Cardiac muscle cell (in vitro differentiated cells and primary cell): ENCODE measurements at places on chromosomes 3 and 15.
A peak's percentile ranks its signal among the peaks of the same experiment; 100 is the strongest.

GRCh38 chr15:78715434-78715833 lies 74.4 kb upstream of the CHRNB4 start:
- no peaks in the 10 kb centered on the region for H3K4me1 ChIP-seq
- DNase-seq = no peak
- H3K27ac ChIP-seq = no peak overlapping the region
- H3K4me3 ChIP-seq = no peak overlapping the region
- H3K36me3 ChIP-seq = no peaks in the 10 kb centered on the region
- H3K27me3 ChIP-seq = no peaks in the 10 kb centered on the region

DNA sequence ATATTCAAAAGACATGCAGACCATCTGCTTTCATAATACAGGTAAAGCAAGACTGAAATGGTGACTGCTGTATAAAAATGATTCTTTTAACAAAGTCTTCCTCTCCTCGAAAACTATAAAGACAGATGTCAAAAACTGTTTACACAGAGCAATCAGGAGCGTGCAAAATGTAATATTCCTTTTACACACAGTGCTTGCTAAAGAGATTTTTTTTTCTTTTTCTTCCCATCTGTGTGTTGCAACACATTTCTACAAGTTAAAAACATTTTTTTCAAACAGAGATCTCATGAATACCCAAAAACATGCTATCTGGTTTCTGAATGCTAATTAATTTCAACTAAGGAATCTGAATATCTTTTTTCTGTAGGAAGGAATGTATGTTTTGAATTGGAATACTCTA lies 22.1 kb downstream of the SATB1 start:
- peaks cover 4% of the 10 kb centered on the region for H3K36me3 ChIP-seq
- H3K4me3 ChIP-seq = no peak overlapping the region
- no peaks in the 10 kb centered on the region for H3K4me1 ChIP-seq
- H3K27me3 ChIP-seq = no peaks in the 10 kb centered on the region
- no peak for DNase-seq

- peaks cover 10% of the 10 kb centered on the region for H3K4me1 ChIP-seq
- H3K27me3 ChIP-seq = no peaks in the 10 kb centered on the region
- H3K27ac ChIP-seq = peak overlapping the region; percentile 42
- H3K36me3 ChIP-seq = no peaks in the 10 kb centered on the region
- DNase-seq = no peak
Observed at GRCh38 chr15:57824186-57824585, 117.7 kb downstream of the POLR2M start.

DNA sequence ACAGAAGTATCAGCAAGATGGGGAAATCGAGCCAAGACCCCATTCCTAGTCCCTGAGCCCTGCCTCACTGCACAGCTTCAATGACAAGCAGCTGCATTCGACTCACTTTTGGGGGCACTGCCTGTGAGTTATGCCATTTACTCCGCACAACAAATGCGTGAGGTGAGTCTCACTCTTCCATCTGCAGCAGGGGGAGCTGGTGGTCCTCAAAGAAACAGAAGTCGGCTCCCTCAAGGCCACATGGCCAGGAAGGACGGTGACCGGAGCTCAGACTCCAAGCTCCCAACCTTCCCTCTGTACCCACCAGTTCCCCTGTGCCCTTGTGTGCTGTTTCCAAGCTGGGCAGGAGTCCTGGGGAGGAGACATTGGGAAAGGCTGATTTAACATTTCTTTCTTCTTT lies 127.7 kb upstream of the IQSEC1 start:
- no peaks in the 10 kb centered on the region for H3K36me3 ChIP-seq
- no peaks in the 10 kb centered on the region for H3K27me3 ChIP-seq
- H3K4me1 ChIP-seq = no peaks in the 10 kb centered on the region
- peak; percentile 74 for DNase-seq
- H3K27ac ChIP-seq = no peak overlapping the region

GRCh38 chr15:75570126-75570845 lies 8.8 kb downstream of the PTPN9 start:
- no peaks in the 10 kb centered on the region for H3K36me3 ChIP-seq
- H3K27ac ChIP-seq = no peak overlapping the region
- H3K4me3 ChIP-seq = no peak overlapping the region
- peaks cover 2% of the 10 kb centered on the region for H3K4me1 ChIP-seq

DNA sequence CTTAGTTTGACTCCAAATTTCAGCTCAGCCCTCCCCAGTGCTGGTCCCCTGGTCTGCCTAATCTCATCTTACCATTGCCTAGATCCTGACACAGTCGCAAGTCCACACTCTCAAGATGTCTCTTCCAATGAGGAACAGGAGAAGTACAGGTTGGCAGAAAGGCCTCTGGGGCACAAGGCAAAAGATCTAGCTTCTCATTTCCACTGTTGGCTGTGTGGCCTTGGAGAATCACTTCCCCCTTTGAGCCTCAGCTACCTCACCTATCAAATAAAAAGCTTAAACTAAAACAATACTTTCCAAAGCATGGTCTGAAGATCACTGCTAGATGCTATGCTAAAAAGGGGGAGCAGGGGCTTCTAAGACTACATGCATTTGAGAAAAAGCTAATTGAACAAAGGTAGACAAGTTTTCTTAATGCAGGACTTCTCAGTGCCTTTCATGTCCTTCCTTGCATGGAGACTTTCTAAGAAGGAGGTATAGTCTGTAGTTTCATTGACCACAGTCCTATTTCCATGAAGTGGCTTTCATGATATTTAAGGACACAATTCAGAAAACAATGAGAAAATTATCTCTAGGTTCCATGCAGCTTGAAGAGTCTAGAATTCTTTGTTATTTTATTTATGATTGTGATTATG lies 118.0 kb upstream of the RAD18 start:
- H3K36me3 ChIP-seq = no peaks in the 10 kb centered on the region
- no peaks in the 10 kb centered on the region for H3K27me3 ChIP-seq
- H3K4me1 ChIP-seq = no peaks in the 10 kb centered on the region
- no peak overlapping the region for H3K27ac ChIP-seq

GRCh38 chr15:23645371-23646164 lies 2.1 kb downstream of the MAGEL2 start:
- DNase-seq = no peak
- H3K27ac ChIP-seq = no peak overlapping the region
- no peaks in the 10 kb centered on the region for H3K36me3 ChIP-seq
- no peak overlapping the region for H3K4me3 ChIP-seq

- H3K4me1 ChIP-seq = no peaks in the 10 kb centered on the region
- no peak overlapping the region for H3K27ac ChIP-seq
- no peak for DNase-seq
Observed at GRCh38 chr15:26882112-26882511, 15.2 kb downstream of the GABRA5 start.

DNA sequence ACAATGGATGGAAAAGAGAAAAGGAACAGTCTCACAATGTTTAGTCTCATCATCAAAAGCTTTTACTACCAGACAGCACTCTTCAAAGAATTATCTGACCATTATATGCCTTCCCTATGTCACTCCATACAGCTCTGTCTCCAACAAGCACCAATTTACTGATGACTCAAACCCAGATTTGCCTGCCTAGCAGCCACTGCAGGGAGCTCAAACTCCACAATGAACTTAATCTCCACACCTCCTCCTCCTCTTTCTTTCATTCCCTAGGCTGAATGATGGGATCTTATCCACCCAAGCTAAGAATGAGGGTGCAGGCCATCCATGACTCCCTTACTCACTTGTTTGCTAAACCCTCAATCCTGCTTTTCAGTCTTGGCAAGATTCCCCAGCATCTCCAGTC lies 45.5 kb downstream of the NBEAL2 start:
- H3K27me3 ChIP-seq = no peaks in the 10 kb centered on the region
- H3K27ac ChIP-seq = no peak overlapping the region
- H3K4me1 ChIP-seq = peaks cover 13% of the 10 kb centered on the region
- H3K4me3 ChIP-seq = no peak overlapping the region
- peaks cover 9% of the 10 kb centered on the region for H3K36me3 ChIP-seq

- H3K4me1 ChIP-seq = peaks cover 7% of the 10 kb centered on the region
- no peak overlapping the region for H3K4me3 ChIP-seq
- no peaks in the 10 kb centered on the region for H3K27me3 ChIP-seq
- no peak for DNase-seq
Observed at GRCh38 chr3:139715166-139715565, 37.4 kb upstream of the NMNAT3 start.

DNA sequence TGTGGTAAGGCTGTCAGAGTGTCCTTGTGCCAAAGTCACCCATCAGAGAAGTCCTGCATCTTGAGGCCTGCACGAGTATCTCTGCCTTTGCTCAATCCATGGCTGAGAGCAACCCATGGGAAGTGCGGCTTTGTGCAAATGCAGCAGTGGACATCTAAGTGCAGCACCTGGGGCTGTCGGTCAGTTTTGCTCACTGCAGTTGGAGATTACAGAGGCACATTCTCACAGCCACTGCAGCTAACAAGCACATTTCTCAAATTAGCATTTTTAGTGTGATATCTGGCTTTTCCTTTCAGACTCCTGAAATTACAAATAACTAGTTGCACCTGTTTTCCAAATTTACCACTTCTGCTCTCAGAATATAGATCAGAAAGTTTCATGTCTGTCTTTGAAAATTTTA lies 81.5 kb upstream of the DAZL start:
- no peaks in the 10 kb centered on the region for H3K27me3 ChIP-seq
- H3K4me1 ChIP-seq = no peaks in the 10 kb centered on the region
- no peak overlapping the region for H3K27ac ChIP-seq
- DNase-seq = no peak
- no peak overlapping the region for H3K4me3 ChIP-seq

- H3K27me3 ChIP-seq = no peaks in the 10 kb centered on the region
- no peak for DNase-seq
- no peak overlapping the region for H3K4me3 ChIP-seq
- H3K4me1 ChIP-seq = peaks cover 18% of the 10 kb centered on the region
- H3K36me3 ChIP-seq = no peaks in the 10 kb centered on the region
- no peak overlapping the region for H3K27ac ChIP-seq
Observed at GRCh38 chr15:82873000-82873680, 63.7 kb downstream of the WHAMM start.

DNA sequence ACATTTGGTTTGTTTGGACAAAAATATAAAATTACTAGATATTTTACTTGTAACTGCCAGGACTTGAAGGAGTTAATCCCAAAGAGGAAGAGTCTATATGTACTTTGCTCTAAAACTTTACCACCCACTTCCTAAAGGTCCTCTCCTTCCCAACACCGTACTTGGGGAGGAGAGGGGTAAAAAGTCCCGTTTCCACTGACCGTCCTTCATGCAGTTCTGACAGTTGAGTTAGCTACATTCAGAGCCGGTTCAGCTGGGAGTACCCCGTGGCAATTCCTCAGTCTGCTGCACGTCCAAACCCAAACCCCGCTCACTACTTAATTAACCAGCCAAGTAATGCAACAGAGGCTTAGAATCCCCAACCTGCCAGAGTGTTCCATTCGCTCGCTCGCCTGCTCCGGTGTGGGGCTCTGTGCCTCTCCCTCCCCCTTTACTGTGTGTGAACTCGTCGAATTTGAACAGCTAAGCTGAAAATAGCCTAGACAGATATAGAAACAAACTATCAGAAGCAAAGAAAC lies 519.7 kb downstream of the FOXP1 start:
- H3K27me3 ChIP-seq = no peaks in the 10 kb centered on the region
- peak overlapping the region; percentile 83 for H3K4me3 ChIP-seq
- H3K4me1 ChIP-seq = peaks cover 53% of the 10 kb centered on the region
- DNase-seq = peak; percentile 58

DNA sequence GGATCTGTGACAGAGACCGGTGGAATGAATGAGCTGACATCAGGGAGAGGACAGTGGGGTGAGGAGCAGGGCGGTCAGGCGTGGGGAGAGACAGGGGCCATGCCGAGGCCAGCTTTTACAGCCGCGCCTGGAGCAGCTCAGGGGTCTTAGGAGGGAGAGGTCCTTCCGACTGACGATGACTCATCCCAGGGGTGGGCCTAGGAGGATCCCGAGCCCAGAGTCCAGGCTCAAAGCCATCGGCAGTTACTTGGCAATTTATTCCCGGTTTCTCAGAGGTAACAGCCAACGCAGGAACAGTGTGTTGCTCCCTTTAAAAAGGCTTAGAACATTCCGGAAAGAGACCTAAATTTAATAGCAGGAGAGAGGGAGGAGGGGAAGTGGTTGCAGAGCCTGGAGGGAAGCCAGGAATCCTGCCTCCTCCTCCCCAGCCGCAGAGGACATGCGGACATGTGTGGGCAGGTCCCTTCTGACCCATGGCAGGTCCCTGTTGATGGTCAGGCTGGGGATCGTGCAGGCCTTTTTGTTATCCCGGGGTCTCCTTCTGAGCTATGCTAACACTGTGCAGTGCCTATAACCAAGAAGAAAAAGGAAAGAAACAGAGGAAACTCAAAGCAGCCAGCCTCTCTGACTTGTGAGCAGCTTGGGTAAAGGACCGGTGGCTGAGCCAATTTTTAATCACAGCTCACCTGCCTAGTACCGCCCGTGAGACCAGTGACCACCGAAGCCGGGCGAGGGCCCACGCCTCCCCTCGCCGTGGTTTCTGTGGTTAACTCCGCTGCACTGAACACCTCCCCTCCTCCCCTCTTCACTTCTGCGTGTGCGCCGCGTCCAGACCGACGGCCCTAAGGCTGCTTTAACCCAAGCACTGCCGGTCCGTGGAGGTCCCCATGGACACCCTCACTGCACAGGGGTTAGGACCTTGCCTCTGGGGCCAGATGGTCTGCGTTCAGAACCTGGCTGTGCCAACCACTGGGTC lies 392.4 kb upstream of the PROK2 start:
- no peak overlapping the region for H3K27ac ChIP-seq
- no peak overlapping the region for H3K4me3 ChIP-seq
- peaks cover 3% of the 10 kb centered on the region for H3K27me3 ChIP-seq
- no peaks in the 10 kb centered on the region for H3K4me1 ChIP-seq
- DNase-seq = peak; percentile 73

GRCh38 chr3:147423798-147424580 lies 14.8 kb downstream of the ZIC1 start:
- no peaks in the 10 kb centered on the region for H3K4me1 ChIP-seq
- DNase-seq = no peak
- peaks cover 100% of the 10 kb centered on the region for H3K27me3 ChIP-seq

- H3K4me3 ChIP-seq = no peak overlapping the region
- H3K36me3 ChIP-seq = peaks cover 78% of the 10 kb centered on the region
Observed at GRCh38 chr3:180959691-180960090, 29.8 kb downstream of the DNAJC19 start.

DNA sequence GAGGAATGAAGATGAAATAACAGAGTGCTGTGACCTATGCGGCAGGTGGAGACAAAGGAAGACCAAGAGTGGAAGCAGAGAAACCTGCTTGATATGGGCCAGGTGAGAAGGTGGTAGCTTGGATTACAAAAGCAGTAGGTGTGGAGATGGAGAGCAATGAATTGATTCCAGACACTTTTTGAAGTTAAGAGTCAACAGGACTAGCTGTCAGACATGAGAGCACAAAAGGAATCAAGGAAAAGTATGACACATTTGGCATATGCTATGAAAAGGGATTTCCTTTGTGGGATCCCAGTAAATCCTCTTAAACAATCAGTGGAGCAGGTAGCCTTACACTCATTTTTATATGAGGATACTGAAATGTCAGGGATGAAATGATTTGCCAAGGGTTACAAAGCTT lies 160.5 kb downstream of the GREM1 start:
- no peaks in the 10 kb centered on the region for H3K4me1 ChIP-seq
- no peak for DNase-seq
- H3K27ac ChIP-seq = no peak overlapping the region
- H3K27me3 ChIP-seq = no peaks in the 10 kb centered on the region

GRCh38 chr3:10716964-10717363 lies 99.1 kb upstream of the SLC6A11 start:
- no peak overlapping the region for H3K27ac ChIP-seq
- no peak overlapping the region for H3K4me3 ChIP-seq
